ENCODE measurements at places on chromosomes 5 and 9.
A peak's percentile ranks its signal among the peaks of the same experiment; 100 is the strongest.

GRCh38 chr9:32423371-32423770 lies 38.9 kb downstream of the ACO1 start:
- DNase-seq, result peak; percentile 33

- DNase-seq, result no peak
These were observed 3.3 kb downstream of the ZNF462 start for GRCh38 chr9:106866243-106866642.

GRCh38 chr5:42807722-42808447 lies 3.8 kb downstream of the SELENOP start:
- no peak for DNase-seq

DNA sequence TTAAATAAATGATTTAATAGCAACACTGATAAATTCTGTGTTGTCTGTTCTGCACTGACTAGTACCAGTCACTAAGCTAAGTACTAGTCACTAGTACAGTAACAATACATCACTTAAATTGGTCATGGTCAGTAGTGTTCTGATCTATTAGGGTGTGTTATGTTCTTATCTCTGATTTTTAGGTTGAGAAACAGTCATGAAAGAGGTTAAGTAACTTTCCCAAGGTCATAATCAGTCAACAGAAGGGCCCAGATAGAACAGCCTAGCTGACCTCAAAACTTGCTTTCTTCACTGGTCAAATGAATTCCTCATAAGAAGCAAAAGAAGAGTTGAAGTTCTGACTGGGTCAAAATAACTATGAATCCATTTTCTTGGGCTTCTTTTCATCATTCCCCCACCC lies 1492.7 kb downstream of the MAT2B start:
- no peak for DNase-seq

DNA sequence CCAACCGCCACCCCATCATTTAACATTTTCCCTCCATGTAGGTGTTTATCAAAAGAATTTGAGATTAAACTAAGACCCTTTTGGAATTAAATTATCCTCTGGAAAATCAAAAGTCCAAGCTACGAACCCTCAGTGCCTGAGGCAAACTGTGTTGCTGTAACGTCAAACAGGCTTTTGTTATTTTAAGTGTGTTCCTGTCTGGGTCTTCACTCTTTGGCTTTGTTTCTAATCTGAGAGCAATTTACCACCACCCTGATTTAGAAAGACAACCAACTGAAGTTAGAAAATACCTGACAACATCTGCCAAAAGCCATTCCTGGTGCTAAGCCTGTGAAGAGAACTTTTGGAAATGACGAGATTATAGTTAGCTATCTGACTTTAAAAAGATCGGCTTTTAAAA lies 199.9 kb downstream of the DIRAS2 start:
- no peak for DNase-seq

- DNase-seq, result no peak
These were observed 65.7 kb downstream of the IQGAP2 start for GRCh38 chr5:76468635-76469425.

DNA sequence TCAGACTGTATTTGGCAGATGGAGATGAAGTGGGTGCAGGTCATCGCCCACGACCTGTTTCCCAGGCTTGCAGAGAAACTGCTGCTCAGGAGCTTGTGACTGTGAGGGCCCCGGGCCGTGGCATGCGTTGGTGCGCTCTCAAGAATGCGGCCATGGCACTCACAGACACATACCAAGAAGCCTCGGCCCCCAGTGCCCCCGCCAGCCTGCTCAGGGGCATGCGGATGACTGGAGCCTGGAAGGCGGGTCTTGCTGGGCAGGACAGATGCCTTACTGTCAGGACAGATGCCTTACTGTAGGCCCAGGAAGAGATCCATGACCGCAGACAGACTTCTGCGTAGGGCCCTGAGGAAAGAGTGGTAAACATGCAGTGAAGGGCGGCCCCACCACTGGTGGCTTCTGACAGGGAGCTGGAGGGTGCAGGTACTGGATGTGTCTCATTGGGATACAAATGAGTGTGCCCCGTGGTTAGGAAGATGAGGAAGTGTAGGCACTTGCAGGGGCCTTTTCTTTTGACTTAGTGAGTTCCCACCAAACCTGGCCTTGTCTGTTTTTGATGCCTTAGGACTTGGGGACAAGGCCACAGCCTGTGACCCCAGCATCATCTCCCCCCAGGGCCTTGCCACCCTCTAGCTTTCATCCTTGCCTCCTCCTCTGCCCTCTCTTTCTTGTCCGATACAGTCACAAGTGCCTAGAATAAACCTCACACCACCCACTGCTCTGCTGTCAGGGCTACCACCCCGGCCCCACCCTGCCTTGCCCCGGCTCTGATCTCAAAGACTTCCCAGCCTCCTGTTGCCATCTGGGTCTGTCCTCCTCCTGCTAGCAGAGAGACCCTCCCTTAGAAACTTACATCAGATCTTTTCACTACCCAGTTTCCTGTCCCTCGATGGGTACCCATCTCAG lies 68.8 kb upstream of the ABL1 start:
- DNase-seq, result no peak

DNA sequence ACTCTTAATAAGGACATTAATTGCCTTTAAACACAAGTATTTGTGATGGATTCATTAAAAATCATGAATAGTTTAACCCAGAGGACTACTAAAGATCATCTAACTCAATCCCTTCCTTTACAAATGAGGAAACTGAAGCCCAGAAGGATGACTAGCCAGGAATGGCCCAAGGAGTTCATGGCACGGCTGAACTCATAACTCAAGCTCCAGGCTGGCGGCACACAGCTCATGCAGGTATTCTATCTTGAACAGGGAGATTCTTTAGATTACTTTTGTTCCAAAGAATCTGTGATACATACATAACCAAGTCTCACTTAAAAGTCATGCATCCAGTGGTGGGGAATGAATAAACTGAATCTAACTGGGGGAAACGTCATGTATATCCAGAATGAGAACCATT lies 495.5 kb downstream of the ACTL7B start:
- DNase-seq, result no peak

DNA sequence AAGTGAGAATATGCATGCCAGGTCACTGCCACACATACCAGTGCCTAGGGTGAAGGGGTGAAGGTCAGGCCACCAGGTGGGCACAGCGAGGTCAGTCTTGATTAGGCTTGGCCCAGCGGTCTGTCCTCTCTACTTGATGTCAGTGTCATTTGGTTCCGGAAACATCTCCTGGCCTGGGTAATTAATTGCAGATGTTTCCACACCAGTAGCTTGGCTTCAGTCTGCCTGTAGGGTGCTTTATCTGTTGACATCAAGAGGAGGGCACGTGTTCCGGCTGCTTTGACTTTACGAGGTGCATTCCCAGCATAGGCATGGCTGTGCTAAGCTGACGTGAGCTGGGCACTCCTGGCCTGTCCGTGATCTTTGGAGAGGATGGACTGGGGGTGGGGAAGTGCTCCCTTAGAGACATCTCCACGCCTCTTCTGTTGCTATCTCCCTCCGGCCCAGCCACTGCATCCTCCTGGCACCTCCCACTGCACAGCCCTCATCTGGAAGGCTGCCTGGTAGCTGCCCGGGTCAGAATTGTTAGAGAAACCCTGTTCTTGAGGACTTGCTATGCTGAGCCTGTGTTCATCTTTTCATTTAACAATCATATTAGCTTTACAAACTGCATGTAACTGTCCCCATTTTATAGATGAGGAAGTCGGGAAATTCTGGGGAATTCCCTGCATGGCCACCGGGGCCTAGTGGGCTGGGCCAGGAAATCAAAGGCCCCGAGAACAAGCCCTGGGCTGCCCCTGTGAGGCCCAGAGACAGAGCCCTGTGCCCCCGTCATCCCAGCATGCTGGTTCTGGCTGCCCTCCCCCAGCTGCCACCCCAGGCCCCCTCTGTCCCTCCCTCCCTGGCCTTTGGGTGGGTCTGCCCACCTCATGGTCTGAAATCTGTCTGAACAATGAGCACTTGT lies 29.1 kb downstream of the JADE2 start:
- no peak for DNase-seq

DNA sequence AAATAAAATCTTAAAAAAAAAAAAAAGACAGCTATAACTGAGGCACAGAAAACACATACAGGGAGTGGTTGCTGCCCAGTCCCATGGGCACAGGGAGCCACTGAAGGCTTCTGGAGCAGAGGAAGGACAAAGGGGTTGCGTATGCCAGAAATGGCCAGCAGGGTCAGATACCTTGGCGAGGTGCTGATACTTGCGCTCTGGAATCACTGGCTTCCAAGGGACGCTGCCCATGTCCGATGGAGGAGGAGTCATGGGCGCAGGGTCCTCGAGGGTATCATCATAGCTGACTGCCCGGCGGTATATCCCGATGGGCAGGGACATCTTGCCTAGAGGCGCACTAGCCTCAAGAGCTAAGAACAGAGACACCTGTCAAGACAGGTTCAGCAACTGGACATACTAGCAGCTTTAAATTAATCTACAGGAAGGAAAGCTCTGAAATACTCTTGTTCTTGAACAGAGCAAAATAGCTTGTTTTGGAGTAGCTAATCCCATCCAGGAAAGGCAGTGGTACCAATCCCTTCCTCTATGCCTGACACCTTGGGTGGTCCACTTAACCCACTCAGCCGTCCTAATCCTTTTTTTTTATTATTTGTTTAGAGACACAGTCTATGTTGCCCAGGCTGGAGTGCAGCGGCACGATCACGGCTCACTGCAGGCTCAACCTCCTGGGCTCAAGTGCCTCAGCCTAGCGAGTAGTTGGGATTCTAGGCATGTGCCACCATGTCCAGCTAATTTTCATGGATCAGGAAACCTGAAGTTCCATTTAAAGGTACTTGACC lies 6.0 kb downstream of the KIAA1191 start:
- DNase-seq, result no peak

DNA sequence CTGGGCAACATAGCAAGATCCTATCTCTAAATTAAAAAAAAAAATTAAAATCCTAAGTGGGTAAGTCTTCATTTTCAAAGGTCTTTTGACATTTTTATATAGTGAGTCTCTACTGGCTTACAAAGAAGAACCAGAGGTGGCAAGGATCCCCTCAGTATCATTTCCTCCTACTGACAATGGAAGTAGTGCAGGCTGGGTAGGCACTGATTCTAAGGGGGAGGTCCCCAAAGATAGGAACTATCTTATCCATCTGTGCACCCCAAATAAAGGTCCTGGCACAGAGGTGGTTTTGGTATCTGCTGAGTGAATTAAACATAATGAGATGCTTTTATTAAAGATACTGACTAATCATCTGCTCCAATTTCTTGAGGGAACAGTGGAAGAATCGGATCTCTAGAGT lies 4.2 kb downstream of the FAM193B start:
- DNase-seq, result no peak

DNA sequence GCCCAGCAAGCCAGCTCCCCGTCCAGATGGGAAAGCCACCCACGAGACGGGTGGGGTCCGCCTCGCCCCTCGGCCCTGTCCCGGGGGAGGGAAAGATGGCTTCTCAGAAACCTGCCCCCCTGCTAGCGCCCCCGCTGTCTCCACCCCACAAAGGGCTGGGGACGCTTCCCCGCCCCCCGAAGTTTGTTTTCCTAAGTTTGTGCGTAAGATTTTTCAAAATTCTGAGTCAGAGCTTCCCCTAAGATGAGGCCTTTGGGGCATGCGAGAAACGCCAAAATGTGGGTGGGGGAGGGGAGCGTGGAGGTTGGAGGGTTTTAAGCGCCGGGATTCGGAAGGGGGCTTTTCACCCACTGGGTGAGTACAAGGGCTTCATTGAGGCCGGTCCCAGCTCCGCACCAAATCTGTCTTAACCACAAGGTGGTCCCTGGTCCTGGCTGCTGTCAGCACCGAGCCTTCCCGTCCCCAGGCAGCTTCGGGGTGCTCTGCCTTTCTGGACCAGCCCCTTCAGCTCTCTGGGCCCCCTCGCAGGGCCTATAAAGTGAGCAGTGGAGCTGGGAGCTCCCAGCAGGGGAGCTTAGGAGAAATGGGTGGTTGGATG lies 32.3 kb downstream of the PRRX2 start:
- DNase-seq, result no peak

- DNase-seq, result no peak
These were observed 81.9 kb downstream of the RMI1 start for GRCh38 chr9:84062538-84062937.
